H9 (cell line): ENCODE measurements at places on chromosomes 12 and 14. TPM values are rescaled to one million over a fixed set of nuclear protein-coding genes. Genes with fewer than 3 reads are reported as not detected.
A peak's percentile ranks its signal among the peaks of the same experiment; 100 is the strongest.

- no peak for DNase-seq
Measured at GRCh38 chr14:34826661-34827060, 48.5 kb downstream of the BAZ1A start.

- no peak for DNase-seq
Measured at GRCh38 chr14:97344666-97345065, 547.5 kb downstream of the VRK1 start.

The RPGRIP1 gene
- total RNA-seq: 0.07 and 0.59 TPM in 2 replicates

The ASPG gene
- total RNA-seq: 0.24 and 0.33 TPM in 2 replicates

The P2RX2 gene
- total RNA-seq: 1.8 and 2.2 TPM in 2 replicates

GRCh38 chr14:106134886-106135285, 608.5 kb downstream of the TMEM121 start:
- no peak for DNase-seq

- no peak for DNase-seq
Measured at GRCh38 chr14:89466484-89466883, 49.5 kb upstream of the FOXN3 start.

GRCh38 chr14:29536886-29537511, 390.6 kb downstream of the PRKD1 start:
- no peak for DNase-seq

The MANSC4 gene
- total RNA-seq: not detected in 2 replicates

The KCNJ8 gene
- total RNA-seq: 0.15 and 0.22 TPM in 2 replicates

The GOLT1B gene
- total RNA-seq: 46.1 and 48.1 TPM in 2 replicates

GRCh38 chr14:99157246-99157645, 114.8 kb downstream of the BCL11B start:
- DNase-seq: no peak

DNA sequence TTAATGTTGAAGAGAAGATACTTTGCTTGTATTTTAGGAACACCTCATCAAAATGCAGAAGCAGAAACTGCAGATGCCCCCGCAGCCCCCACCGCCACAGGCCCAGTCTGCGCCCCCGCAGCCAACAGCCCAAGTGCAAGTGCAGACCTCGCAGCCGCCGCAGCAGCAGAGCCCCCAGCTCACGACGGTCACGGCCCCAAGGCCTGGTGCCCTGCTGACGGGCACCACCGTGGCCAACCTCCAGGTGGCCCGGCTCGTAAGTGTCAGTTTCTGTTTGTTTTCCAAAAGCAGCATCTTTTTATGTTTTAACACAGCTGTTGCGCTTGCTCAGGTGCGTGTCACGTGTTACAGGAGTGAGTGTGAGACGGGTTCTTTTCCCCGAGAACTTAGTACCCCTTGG, 79.5 kb downstream of the DDX51 start:
- DNase-seq: no peak

The TARBP2 gene
- 79.2 and 80.1 TPM in 2 replicates for total RNA-seq

- DNase-seq: no peak
Measured at GRCh38 chr12:90015228-90015627, 306.6 kb upstream of the ATP2B1 start.

GRCh38 chr14:59905188-59905587, 14.8 kb upstream of the LRRC9 start:
- no peak for DNase-seq

The TPI1 gene
- total RNA-seq: 1,177 and 1,211 TPM in 2 replicates

- peak; percentile 68 for DNase-seq
Measured at GRCh38 chr14:102063109-102063807, 23.6 kb downstream of the HSP90AA1 start.

The ATF7 gene
- total RNA-seq: 17.7 and 18.4 TPM in 2 replicates

DNA sequence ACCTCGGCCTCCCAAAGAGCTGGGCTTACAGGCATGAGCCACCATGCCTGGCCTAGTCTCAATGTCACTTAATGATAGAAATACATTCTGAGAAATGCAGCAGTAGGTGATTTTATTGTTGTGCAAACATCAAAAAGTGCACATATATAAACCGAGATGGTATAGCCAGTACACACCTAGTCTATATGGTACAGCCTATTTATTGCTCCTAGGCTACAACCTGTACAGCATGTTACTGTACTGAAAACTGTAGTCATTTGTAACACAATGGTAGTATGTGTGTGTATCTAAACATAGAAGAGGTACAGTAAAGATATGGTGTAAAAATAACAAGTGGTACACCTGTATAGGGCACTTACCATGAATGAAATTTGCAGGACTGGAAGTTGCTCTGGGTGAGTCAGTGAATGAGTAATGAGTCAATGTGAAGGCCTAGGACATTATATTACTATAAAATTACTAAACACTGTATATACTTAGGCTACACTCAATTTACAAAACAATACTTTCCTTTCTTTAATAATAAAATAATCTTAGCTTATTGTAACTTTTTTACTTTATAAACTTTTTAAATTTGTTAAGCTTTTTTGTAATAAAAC, 166.7 kb upstream of the SYT1 start:
- no peak for DNase-seq

The IRAK3 gene
- total RNA-seq: 0.29 and 0.44 TPM in 2 replicates

The INSM2 gene
- total RNA-seq: not detected in 2 replicates

DNA sequence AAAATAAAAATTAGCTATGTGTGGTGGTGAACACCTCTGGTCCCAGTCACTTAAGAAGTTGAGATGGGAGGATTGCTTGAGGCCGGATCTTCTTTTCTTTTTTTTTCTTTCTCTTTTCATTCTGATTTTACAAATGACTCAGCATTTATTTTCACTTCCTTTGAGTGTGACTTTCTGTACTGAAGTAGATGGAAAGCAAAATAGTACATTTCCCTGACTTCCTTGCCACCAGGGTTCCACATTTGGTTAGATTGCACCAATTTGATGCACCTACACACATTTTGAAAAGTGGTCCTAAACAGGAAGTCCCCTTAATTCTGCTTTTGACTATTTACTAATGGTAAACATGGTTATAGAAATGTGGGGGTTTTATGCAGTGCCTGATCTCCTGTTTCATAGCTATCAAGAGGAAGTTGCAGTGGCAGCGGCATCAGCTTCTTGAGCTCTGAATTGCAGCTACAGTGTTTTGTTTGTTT, 13.0 kb upstream of the LEMD3 start:
- DNase-seq: no peak

DNA sequence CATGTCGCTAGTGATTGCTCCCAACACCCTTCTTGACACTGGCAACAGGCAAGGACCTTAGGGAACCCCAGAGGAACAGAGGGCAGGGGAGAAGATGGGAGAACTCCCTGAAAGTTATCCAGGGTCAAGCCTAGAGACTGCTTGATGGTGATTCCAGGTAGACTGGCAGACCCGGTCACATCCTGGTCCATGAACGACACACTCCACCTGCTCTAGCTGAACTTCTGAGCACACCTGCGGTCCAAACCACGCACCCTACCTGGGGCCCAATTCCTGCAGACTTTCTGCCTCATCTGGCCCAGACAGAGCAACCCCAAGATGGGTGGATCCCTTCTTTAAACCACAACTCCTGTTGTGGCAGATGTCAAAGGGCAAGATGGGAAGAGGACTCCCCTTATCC, 34.2 kb downstream of the NCKAP5L start:
- DNase-seq: no peak

DNA sequence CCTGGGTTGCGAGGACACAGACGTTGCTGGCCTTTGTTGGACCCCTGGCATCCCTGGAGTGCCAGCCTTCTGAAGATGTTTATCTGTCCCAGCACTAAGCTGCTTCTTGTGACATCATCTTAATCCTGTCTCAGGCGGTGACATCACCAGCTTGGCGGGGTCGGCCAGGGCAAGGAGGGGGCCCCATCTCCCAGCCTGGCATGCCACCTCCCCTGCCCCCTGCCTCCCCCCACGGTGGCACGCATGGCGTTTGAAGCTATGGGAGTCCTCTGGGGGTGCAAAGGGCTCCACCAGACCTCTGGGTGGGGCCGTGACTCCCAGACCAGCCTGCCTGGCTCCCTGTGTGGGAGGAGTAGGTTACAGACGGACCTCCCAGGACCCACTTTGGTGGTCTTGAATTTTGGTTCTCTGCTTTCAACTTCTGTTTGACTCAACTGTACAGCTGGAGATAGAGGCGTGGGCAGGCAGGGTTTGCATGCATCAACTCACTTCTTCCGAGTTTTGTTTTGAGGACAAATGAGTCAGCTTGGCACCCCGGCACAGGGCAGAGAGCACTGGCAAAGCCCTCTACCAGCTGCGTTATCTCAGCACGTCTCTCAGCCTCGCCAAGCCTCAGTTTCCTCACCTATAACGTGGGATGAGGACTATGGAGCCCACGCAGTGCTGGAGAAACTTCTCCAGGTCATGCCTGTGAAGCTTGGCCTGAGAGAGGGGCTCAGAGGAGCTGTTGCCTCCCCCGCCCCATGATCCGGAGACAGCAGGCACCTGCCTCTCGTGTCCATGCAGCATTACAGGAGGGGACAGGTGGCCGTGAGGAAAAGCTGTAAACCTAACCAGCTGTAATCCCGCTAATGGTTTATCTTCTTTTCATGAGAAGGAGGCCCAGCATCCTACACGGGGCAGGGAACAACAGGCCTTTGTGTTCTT, 38.8 kb upstream of the EML1 start:
- no peak for DNase-seq

GRCh38 chr12:79857675-79858074, 77.2 kb downstream of the PPP1R12A start:
- no peak for DNase-seq

GRCh38 chr14:89794096-89794495, 160.4 kb downstream of the EFCAB11 start:
- no peak for DNase-seq

DNA sequence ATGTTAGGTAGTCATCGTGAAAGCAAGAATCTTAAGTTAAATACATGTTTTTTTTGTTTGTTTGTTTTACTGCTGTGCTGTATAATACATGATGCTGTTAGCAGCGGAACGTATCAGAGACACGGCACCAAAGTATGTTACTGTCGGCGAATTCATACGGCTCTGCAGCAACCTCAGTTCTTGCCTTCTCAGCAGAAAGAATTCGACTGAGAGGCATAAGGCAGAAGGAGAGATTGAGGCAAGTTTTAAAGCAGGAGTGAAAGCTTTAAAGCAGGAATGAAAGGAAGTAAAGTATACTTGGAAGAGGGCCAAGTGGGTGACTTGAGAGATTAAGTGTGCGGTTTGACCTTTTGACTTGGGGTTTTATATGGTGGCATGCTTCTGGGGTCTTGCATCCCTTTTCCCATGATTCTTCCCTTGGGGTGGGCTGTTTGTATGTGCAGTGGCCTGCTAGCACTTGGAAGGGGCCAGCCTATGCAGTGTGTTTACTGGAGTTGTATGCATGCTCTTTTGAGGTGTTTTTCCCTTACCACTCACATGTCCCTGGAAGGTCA, 23.7 kb downstream of the LEMD3 start:
- DNase-seq: no peak

The SIX6 gene
- total RNA-seq: not detected in 2 replicates

GRCh38 chr14:68730811-68731425, 61.9 kb downstream of the ZFP36L1 start:
- peak; percentile 37 for DNase-seq

The IL22 gene
- total RNA-seq: not detected in 2 replicates

The GLT1D1 gene
- 6.7 and 7.0 TPM in 2 replicates for total RNA-seq

GRCh38 chr14:105153739-105154475, 14.7 kb downstream of the JAG2 start:
- DNase-seq: no peak

GRCh38 chr14:56821805-56822610, 11.7 kb upstream of the OTX2 start:
- DNase-seq: no peak

The OTX2 gene
- 193 and 195 TPM in 2 replicates for total RNA-seq

The KRT73 gene
- not detected in 2 replicates for total RNA-seq

DNA sequence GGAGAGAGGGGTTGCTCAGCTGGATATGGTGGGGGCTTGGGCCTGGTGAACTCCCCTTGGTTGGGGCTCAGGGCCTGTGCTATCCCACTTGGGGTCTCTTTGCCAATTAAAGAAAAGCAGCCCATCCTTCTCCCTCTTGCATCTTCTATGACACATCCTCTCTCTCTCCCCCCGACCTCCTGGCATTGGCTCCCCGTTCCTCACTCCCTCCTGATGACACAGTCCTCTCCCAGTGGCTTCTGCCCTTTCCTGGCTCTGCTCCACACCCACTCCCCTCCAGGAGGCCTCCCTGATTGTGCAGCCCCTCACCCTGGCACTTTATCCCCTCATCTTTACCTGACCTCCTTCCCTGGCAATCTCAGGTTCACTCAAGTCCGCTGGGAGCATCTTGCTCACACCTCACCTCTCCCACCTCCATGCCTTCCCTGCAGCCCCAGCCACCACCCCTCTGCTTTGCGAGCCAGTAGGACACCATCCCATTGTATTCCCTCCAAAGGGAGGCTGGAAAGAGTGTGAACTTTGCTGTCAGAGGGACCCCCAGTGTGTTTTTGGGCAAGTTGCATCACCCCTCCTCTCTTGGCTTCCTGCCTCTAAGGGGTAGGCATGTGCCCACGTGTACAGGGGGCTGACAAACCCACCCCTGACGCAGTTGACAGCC, 10.7 kb downstream of the KRT80 start:
- DNase-seq: no peak

GRCh38 chr12:106115440-106115839, 23.3 kb downstream of the NUAK1 start:
- DNase-seq: no peak

DNA sequence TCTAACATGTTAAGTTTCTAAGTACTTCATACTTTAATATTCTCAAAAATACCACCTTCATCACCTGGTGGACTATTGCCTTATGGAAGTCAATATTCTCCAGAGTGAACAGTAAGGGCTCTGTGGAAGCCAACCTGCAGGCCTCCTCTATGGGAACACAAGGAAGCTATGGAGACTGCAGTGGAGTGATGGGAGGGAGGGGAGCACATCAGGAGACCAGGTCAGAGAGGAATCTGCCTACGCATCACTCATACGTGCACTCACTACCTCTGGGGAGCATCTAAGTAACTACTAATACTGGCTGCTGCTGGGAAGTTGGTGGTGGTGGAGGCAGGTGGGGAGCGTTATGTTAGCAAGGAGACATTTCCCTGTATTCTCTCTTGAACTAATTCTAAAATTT, 19.9 kb downstream of the HECTD4 start:
- no peak for DNase-seq

DNA sequence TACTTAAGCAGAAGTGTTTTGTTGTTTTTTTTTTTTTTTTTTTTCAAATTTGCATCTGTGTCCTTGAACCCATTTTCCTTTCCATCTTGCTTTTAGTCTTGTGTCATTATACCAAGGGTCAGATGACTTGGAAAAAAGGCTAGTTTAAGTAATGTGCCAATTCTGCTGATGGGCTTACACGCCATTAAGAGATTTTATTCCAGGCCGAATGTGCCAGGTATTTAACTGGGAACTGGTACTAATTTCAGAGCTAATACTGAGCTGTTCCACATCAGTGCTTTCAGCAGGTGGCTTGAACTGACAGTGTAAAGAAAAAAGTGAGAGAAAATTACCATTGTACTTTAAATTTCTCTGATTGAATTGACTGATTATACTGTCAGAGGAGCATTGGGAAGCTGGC, 224.9 kb downstream of the NPAS3 start:
- DNase-seq: no peak

- DNase-seq: no peak
Measured at GRCh38 chr12:57216921-57217879, 606 bp downstream of the NXPH4 start.

DNA sequence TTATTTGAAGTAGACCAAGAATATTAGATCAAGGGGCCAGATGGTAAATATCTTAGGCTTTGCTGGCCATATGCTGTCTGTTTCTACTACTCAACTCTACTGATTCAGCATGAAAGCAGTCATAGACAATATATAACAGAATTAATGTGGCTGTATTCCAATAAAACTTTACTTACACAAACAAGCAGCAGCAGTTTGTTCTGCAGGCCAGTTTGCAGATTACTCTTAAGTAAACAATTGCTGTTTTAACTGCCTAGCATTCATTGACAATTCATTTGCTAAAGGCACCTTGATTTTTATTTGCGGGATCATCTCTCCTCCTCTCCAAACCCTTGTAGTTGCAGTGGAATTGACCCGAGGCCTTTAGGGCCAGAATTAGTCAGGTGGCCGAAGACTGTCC, 94.1 kb upstream of the GARIN6 start:
- no peak for DNase-seq
